ENCODE measurements at places on chromosomes 3 and 15.

DNA sequence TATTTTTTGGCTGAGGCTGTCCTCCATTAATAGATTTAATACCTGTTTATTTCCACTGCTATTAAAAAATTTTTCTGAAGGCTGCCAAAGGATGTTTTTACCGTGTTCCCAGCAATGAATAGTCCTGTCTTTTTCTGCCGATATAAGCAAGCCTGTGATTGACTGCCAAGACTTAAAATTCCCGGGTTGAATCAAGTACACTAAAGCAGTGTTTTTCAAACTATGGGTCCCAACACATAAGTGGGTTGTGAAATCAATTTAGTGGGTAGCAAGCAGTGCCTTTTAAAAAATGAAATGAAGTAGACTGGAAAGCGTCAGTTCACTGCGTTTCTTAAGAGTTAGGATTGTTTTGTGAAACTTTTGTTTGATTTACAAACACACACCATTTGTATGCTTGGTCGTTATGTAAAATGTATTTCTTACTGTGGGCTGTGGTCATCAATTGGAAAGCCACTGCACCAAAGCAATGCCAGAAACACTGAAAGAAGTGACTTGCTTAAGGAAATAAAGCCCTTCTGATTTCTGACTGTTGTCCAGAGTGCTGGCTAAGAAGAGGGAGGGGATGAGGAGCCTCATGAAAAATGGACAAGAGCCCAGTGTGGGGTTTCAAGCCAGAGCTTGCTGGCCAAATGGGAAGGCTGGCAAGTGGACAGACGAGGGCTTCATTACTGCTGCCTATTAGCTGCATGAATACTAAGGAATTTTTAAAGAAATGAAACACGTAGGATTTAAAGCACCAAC lies 206.0 kb downstream of the THRB start:
- no peak for DNase-seq

- no peak for DNase-seq
Observed at GRCh38 chr15:47972738-47973137, 148.1 kb upstream of the SLC24A5 start.

- no peak for DNase-seq
Observed at GRCh38 chr15:58981808-58982475, 5.5 kb upstream of the RNF111 start.

- DNase-seq = no peak
Observed at GRCh38 chr3:127675651-127676391, 3.1 kb downstream of the ABTB1 start.

DNA sequence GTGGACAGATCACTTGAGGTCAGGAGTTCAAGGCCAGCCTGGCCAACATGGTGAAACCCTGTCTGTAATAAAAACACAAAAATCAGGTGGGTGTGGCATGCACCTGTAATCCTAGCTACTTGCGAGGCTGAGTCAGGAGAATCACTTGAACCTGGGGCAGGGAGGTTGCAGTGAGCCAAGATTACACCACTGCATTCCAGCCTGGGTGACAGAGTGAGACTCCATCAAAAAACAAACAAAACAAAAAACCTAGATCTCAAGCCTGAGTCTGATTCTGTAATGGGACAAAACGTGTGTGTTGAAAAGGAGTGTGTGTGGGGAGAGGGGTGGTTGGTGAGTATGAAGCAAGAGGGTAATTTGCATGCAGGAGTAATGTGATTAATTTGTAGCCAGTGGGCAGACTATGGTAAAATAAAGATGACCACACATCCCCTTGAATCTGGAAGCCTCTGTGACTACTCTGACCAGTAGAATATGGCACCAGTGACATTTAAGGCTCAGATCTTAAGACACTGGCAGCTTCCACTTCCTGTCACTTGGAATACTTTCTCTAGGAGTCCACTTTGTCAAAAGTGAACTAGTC lies 18.4 kb upstream of the OPA1 start:
- no peak for DNase-seq

GRCh38 chr15:63226966-63227401 lies 37.6 kb downstream of the RAB8B start:
- no peak for DNase-seq

DNA sequence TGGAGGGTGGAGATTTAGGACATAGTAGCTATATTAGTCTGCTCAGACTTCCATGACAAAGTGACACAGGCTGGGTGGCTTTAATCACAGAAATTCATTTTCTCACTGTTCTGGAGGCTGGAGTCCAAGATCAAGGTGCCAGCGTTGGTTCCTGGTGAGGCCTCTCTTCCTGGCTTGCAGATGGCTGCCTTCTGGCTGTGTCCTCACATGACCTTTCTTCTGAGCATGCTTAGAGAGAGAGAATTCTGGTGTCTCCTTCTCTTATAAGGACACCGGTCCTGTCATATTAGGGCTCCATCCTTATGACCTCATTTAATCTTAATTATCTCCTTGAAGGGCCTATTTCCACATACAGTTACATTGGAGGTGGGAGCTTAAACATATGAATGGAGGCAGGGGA lies 14.9 kb upstream of the SHC4 start:
- DNase-seq = no peak

DNA sequence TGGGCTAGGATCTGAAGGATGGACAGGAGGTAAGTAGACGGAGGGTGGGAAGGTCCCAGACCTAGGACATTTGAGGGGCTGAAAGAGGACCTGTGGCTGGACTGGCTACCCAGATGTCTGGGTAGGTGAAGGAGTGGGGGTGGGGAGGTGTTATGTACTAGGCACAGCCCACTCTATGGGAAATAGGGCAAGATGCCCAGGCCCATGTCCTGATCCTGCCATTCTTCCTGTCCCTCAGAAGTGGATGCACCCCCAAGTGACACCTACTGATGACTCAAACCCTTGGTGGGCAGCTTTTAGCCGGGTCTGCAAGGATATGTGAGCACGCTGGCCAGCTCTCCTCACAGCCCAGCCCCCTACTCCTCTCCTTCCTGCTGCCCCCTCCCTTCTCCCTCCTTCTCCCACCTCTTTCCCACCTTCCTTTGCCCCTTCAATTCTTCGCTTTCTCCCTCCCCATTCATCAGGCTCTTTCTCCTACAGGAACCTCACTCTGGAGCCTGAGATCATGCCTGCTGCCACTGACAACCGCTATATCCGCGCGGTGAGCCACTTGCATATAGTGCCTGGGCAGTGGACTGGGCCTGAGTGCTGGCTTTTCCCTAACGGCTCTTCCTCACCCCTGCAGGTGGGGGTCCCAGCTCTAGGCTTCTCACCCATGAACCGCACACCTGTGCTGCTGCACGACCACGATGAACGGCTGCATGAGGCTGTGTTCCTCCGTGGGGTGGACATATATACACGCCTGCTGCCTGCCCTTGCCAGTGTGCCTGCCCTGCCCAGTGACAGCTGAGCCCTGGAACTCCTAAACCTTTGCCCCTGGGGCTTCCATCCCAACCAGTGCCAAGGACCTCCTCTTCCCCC lies 5.2 kb downstream of the ACY1 start:
- no peak for DNase-seq

DNA sequence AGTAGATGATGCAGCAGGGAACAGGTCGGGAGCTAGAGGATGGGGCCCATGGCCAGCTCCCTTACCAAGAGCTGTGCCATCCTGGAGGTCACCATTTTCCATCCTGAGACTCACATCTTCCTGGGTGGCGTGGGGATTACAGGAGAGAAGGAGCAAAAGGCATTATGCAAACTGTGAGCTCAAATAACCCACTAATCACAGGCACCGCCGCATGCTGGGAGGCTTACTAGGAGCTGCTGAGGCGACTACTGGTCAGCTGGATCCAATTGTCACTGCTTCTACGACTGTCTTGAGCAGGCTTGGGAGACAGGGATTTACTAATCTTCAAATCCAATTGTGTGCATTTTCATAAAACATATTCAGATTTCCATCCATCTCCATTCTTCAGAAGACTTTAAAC lies 12.5 kb upstream of the KBTBD12 start:
- DNase-seq = no peak

DNA sequence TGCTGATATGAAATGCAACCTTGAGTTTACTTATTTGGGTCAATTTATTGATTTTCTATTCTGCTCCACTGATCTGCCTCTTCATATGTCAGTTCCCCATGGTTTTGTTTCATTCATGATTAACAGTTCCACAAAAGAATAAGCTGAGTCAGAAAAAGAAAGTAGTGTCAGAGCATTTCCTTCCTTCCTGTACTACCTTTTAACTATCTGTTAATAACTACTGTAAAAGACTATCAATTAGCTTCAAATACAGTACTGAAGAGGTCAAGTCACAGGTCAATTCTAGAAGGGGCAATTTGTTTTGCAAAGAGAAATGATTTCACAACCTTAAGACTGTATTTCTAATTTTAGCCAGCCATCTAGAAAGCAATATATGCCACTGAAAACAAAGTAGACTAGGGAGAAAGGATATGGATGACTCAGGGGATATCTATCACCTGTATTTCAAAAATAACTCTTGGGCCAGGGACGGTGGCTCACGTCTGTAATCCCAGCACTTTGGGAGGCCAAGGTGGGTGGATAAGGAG lies 129.5 kb downstream of the TFDP2 start:
- DNase-seq = no peak

- DNase-seq = no peak
Observed at GRCh38 chr3:126313166-126313565, 44.0 kb downstream of the KLF15 start.

DNA sequence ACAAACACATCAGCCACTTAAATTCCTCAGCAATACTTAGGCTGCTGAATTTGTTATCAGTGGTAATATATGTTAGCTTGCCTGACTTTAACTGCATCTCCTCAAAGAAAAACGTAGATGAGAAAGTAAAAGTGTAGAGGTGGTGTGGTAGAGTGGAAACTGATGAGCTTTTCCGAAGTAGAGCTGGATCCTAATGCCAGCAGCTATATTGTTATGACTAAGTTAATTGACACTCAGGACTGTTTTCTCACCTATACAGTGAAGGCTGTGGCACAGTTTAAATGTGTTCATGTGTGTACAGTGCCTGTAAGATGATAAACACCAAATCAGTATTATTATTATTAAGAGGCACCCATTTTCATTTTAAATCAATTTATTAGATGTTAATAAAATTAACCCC lies 174.9 kb downstream of the TNIK start:
- no peak for DNase-seq
